Naive B cell (primary cell): ENCODE measurements at places on chromosomes 6 and 20. TPM values are rescaled to one million over a fixed set of nuclear protein-coding genes. Genes with fewer than 3 reads are reported as not detected.

- H3K27ac ChIP-seq = peak overlapping the region; percentile 63
- H3K4me3 ChIP-seq = peak overlapping the region; percentile 87
- H3K4me1 ChIP-seq = peaks cover 23% of the 10 kb centered on the region
- no peaks in the 10 kb centered on the region for H3K27me3 ChIP-seq
- no peaks in the 10 kb centered on the region for H3K36me3 ChIP-seq
Observed at GRCh38 chr20:31573555-31574321, 31.4 kb upstream of the ID1 start.

- no peaks in the 10 kb centered on the region for H3K4me1 ChIP-seq
- no peak for DNase-seq
- H3K4me3 ChIP-seq = no peak overlapping the region
- H3K27ac ChIP-seq = no peak overlapping the region
Observed at GRCh38 chr6:582370-582769, 74.5 kb downstream of the HUS1B start.

PPIL6 gene
- polyA plus RNA-seq = 3.4 TPM

- no peaks in the 10 kb centered on the region for H3K36me3 ChIP-seq
- no peaks in the 10 kb centered on the region for H3K27me3 ChIP-seq
- no peak overlapping the region for H3K27ac ChIP-seq
Observed at GRCh38 chr20:16245879-16246278, 327.4 kb downstream of the KIF16B start.

DNA sequence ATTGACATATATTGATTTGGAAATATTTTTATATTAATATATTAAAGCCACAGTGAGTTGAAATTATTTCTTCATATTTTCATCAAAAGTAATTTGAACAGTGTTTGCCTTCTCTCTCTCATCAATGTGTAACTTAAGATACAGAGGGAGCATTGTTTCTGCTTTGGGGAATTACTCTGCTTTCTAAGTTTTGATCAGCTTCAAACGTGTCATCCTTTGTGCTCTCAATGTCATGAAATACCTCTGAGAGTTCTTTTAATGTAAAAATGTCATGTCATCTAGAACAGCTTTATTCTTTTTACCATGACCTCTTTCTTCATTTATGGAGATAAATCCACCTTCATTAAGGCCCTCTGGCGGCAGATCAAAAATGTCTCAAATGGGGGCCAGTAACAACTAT, 259.4 kb upstream of the STXBP5 start:
- H3K27ac ChIP-seq = no peak overlapping the region
- H3K4me1 ChIP-seq = no peaks in the 10 kb centered on the region
- H3K27me3 ChIP-seq = no peaks in the 10 kb centered on the region
- peaks cover 5% of the 10 kb centered on the region for H3K36me3 ChIP-seq
- no peak overlapping the region for H3K4me3 ChIP-seq

RAET1L gene
- polyA plus RNA-seq = not detected

DNA sequence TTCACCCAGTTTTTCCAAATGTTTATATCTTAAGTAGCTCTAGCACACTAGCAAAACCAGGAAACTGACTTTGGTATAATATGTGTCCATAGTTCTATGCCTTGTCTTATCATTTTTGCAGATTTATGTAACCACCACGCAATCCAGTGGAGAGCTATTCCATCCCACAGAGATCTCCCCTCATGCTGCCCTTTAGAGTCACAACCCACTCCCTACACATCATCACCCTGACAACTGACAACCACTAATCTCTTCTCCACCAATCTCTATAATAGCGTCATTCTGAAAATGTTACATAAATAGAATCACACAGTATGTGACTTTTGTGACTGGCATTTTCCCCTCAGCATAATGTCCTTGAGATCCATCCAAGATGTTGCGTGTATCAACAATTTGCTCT, 29.1 kb downstream of the HLA-DRB5 start:
- no peaks in the 10 kb centered on the region for H3K27me3 ChIP-seq
- H3K27ac ChIP-seq = no peak overlapping the region
- DNase-seq = no peak
- H3K4me3 ChIP-seq = no peak overlapping the region
- H3K4me1 ChIP-seq = peaks cover 27% of the 10 kb centered on the region
- no peaks in the 10 kb centered on the region for H3K36me3 ChIP-seq

DNA sequence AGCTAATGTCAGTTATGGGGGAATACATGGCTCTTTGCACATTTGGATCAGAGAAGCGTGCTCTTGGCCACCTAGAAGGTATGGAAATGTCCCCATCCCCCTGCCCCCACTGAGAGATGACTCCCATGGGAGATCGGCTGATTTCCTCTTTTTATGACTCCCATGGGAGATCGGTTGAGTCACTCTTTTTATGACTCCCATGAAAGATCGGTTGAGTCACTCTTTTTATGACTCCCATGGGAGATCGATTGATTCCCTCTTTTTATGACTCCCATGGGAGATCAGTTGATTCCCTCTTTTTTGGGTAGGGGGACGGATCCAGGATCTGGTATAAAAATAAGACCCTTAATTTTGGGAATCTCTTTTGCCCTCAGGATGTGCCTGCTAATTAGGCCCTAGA, 10.3 kb upstream of the TAAR9 start:
- no peaks in the 10 kb centered on the region for H3K27me3 ChIP-seq
- no peaks in the 10 kb centered on the region for H3K36me3 ChIP-seq
- peaks cover 3% of the 10 kb centered on the region for H3K4me1 ChIP-seq
- no peak for DNase-seq
- no peak overlapping the region for H3K27ac ChIP-seq
- no peak overlapping the region for H3K4me3 ChIP-seq
